RCC 7860 (cell line): ENCODE measurements at places on chromosomes 2 and 18.

DNA sequence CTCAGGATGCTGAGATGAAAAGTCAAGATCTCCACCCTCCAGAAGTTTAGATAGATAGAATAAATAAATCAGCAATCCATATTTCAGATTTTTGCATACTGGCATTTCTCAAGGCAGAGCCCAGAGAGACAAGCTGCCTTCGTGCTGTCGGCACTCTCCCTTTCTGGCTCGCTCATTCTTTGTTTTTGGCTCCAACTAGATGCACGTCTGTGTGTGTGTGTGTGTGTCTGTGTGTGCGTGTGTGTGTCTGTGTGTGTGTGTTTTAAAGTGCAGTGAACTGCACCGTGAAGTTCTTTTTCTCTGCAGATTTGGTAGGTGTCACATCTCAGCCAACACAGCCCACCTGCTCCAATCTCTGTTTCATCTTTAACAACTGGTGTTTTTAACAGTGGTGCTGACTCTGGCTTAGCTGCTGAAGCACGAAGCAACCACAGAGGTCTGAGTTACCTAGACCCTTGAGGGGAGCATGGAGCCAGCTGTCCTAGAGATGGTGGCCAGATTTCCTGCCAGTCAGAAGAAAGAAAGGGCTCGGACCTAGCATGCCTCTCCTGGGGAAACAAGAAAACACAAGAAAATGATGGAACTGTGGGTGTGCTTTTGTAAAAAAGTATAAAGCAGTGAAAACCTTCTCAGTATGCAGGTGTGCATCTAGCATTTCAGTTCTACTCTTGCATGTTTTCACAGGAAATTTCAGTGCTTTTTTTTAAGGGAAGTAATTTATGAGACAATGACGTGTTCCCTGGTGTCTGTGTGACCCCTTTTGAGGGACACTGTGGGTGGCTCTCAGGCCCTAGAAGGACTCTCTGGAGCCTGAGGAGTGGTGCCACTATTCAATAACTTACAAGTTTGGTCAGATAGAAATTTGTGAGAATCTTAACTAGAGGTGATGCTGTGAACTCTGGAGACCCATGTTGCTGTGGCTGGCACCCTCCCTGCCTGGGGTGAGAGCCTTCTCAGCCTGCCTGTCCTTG lies 364.3 kb downstream of the RNF144A start:
- DNase-seq, result no peak

- DNase-seq, result no peak
Measured at GRCh38 chr2:134320930-134321329, 67.1 kb downstream of the MGAT5 start.

DNA sequence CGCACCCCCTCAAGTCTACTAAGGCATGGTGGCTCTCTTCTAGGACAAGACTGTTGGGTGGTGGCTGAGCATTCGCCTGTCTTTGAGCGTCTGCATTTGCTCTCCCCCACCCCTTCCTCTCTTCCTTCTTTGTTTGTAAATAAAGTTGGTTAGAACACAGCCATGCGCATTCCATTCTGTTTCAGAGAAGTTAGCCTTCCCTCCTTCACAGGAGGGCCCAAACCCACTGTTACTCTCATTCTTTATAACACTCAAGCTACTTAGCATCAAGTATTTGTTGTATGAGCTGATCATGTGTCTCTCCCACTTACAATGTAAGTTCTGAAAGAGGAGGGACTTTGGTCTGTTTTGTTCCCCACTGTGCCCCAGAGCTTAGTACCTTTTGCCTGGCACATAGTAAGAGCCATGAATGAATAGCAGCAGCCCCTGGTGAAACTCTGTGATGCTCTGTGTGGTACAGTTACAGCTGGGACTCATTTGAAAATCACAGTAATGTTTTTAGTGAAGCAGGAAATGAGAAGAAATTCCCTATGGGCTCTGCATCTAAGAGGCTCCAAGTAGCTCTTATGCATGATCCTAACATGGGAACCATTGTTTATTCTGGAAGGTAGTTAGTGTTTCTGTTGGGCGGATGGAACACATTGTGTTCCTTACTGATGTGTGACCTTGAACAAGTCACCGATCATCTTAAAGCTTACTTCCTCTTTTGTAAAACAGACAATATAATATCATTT lies 7.7 kb downstream of the MGAT5 start:
- no peak for DNase-seq

GRCh38 chr2:241748468-241749256 lies 14.2 kb downstream of the D2HGDH start:
- DNase-seq, result no peak

- no peak for DNase-seq
Measured at GRCh38 chr2:86087936-86088850, 17.5 kb downstream of the POLR1A start.

GRCh38 chr2:51960841-51961335 lies 929.0 kb upstream of the NRXN1 start:
- no peak for DNase-seq

- no peak for DNase-seq
Measured at GRCh38 chr2:3099860-3100234, 277.8 kb downstream of the EIPR1 start.

GRCh38 chr18:49993299-49993698 lies 180.0 kb upstream of the ACAA2 start:
- no peak for DNase-seq

- DNase-seq, result no peak
Measured at GRCh38 chr2:28680657-28681056, 71.0 kb upstream of the PPP1CB start.

- DNase-seq, result no peak
Measured at GRCh38 chr2:240530181-240530580, 27.6 kb downstream of the ANKMY1 start.

GRCh38 chr2:52084759-52085158 lies 1052.8 kb upstream of the NRXN1 start:
- DNase-seq, result no peak

- no peak for DNase-seq
Measured at GRCh38 chr2:57821088-57821487, 225.5 kb upstream of the VRK2 start.

GRCh38 chr2:19542796-19543662 lies 184.6 kb upstream of the OSR1 start:
- no peak for DNase-seq

DNA sequence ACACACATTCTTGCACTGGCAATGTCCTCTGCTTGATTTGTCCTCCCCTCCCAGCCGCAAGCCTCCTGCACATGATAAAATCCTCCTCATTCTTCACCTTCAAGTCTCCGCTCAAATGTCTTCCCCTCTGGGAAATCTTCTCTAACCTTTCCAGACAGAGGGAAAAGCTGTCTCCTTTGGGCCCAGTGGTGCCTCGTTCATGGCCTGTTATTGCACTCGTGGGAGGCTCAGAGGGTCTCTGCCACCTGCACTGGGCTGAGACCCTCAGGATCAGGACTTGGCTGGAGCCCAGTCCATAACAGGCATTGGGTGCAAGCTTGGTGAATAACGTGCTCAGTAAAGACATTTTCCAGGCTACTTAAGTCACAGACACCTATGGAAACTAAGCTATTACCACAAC lies 68.6 kb downstream of the PTGR3 start:
- DNase-seq, result no peak

- DNase-seq, result no peak
Measured at GRCh38 chr2:134148172-134148571, 105.7 kb upstream of the MGAT5 start.

DNA sequence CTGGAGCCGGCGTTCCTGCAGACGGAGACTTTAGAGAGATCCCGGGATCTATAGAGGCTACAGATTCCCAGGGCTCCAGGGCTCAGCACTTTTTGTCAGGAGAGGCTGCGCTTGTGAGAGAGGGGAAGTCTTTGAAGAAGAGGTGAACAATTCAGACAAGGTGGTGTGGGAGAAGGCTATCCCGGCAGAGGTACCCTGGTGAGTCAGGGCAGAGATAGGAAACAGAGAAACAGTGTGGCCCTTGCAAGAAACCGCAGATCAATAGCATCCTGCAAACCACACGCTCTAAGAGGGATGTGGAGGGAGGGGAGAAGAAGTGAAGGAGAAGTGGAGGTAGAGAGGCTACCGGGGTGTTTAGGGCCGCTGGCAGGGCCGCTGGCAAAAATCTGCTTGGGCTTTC lies 160.5 kb upstream of the APCDD1 start:
- DNase-seq, result no peak

DNA sequence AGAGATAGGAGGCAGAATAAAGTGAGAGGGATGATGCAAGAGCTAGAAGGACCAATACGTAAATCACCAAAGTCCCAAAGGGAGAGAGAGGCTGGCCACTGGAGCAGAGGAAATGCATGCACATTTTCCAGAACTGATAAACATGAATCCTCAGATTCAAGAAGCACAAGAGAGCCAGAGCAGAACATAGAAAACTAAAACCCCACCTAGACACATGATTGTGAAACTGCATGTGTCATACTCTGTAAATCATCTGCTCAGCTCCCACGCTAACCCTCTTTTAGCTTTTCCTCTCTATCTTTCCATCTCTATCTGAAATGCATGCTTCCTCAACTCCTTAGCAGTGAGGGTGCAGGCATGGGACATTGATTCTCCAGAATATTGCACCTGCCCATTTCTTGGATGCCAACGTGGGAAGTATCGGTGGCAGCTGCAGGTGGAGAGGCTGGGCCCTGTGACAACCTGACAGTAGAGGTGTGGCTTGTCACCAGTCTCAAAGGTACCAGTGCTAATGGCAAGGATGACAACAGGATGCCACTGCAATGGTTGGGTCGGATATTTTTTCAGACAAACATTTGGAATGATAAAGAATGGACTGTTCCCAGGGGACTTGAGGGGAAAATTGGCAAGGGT lies 89.3 kb upstream of the OTOS start:
- peak; percentile 14 for DNase-seq

DNA sequence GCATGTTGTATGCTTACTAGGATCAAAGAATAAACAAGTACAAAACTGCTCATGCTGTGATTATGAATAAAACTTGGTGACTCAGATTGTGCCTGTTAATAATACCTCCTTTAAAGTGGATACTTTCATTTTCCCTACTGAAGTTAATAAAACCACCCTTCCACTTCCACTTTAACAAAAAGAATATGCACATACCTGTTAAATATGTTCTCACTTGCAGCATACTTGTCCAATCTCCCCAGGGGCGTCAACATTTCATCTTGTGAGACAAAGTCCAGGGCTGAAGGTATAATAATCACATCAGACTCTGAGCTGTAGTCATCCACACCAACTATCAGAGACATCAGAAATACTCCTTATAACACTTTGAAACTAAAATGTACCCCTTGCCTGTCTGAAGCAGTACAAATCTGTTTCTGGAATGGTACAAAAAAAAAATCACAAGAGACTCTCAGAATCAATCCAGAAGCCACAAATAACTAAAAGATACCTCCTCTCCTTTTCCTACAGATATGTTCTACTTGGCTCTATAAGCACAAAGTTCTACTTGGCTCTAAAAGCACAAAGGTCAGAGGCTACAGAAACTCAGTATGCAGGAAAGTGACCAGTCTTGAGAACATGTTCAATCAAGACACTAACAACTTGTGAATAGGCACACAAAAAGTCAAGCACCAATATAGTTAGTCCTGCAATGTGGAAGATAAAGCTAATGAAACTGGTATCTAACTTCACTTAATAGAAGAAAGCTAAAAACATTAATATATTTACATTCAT lies 19.3 kb downstream of the PPP4R1 start:
- DNase-seq, result no peak

DNA sequence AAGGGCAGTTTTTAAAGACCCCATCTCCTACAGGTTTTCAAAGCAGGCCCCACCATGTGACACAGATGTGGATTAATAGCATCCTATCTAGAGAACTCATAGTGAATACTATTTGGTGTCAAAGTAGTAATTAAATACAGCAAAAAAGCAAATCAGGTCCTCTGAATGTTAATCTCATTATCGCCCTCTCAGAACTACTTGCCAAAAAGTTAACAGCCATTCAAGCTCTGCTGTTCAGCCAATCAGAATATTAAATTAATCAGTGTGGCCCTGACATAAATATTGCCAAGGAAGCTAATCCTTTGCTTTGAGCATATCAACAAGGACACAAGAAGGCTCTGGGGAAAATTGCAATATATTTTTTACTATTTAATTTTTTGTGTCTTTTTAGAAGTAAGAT lies 428.9 kb upstream of the SOX11 start:
- DNase-seq, result no peak

GRCh38 chr2:32386739-32387138 lies 29.9 kb downstream of the BIRC6 start:
- DNase-seq, result no peak

GRCh38 chr2:8306530-8307351 lies 375.1 kb upstream of the ID2 start:
- peak; percentile 58 for DNase-seq

DNA sequence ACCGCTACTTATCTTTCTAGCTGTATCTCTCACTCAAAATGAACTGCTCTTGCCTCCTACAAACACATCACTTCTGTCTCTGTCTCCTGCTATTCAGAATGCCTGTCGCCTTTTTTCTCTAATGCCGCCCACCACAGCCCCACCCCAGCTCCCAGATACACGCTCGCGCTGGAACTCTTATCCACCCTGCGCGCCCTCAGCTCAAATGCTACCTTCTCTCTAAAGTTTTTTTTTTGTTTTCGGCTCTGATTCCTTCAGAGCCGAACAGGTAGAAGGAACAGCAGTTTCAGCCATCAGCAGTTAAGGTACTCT lies 3.9 kb upstream of the SOS1 start:
- DNase-seq, result no peak

- peak; percentile 21 for DNase-seq
Measured at GRCh38 chr18:55753643-55754263, 165.8 kb upstream of the TCF4 start.

- no peak for DNase-seq
Measured at GRCh38 chr2:60337142-60337497, 216.3 kb downstream of the BCL11A start.

DNA sequence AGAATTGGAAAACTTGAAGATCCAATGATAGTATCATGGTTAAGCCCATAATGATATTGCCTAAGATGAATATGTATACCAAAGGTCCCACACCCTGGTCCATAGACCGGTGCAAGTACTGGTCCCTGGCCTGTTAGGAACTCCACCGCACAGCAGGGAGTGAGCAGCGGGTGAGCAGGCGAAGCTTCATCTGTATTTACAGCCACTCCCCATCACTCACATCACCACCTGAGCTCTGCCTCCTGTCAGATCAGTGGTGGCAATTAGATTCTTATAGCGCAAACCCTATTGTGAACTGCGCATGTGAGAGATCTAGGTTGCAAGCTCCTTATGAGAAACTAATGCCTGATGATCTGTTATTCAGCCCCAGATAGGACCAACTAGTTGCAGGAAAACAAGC lies 402.4 kb downstream of the EPHA4 start:
- DNase-seq, result no peak

GRCh38 chr2:25381502-25381901 lies 39.8 kb upstream of the DNMT3A start:
- no peak for DNase-seq
